ENCODE measurements at places on chromosomes 12 and 14. TPM values are rescaled to one million over a fixed set of nuclear protein-coding genes. Genes with fewer than 3 reads are reported as not detected.

GRCh38 chr12:108849660-108850059 is 7.7 kb downstream of the SSH1 start:
- DNase-seq: no peak

- DNase-seq: no peak
Measured at GRCh38 chr14:29643433-29644211, 284.0 kb downstream of the PRKD1 start.

DNA sequence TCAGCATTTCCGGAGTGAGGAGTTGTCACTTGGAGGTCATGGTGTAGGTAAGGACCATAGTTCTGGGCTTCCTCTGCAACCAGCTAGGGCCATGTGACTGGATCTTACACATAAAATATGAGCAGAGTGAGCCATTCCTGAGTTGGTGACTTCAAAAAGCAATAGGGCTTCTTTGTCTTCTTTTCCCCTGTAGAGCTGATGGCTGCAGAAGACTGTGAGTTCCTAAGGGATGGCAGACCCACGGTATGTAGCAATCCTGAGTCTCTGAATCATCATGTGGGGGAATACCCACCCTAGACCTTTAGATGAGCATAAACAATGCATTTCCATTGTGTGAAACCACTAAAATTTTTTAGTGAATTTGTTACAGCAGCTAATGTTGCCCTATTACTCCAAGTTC is 151.1 kb upstream of the TBX3 start:
- no peak for DNase-seq

GRCh38 chr12:121461048-121461447 is 61.1 kb downstream of the RNF34 start:
- no peak for DNase-seq

- no peak for DNase-seq
Measured at GRCh38 chr14:44989497-44990440, 27.8 kb downstream of the TOGARAM1 start.

- no peak for DNase-seq
Measured at GRCh38 chr12:33794954-33795353, 227.3 kb upstream of the ALG10 start.

GRCh38 chr12:124902916-124903315 is 11.5 kb downstream of the UBC start:
- no peak for DNase-seq

DNA sequence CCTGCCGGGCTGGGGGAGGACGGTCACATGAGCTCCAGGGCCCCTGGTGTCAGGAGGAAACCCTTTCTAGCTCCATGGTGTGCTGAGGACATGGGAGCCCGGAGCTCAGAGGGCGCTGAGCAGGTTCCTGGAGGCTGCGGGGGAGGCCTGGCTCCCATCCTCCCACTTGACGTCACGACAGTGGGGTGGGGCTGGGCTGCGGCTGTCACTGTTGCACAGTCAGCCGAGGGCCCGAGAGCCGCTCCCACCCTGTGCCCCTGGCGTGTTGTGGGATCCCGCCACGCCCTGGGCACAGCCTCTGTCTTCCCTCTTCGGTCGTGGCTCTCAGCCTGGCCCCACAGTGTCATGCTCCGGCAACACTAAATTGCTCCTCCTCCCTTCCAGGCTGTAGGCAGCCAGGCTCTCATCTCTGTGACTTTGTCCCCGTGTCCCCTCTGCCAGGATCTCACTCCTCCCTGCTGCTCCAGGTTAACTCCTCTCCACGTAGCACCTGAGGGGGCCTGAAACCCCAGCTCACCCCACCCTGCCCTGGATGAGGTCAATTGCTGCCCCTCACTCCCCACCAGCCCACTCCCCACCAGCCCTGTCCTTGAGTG is 33.0 kb downstream of the BEGAIN start:
- peak; percentile 88 for DNase-seq

DNA sequence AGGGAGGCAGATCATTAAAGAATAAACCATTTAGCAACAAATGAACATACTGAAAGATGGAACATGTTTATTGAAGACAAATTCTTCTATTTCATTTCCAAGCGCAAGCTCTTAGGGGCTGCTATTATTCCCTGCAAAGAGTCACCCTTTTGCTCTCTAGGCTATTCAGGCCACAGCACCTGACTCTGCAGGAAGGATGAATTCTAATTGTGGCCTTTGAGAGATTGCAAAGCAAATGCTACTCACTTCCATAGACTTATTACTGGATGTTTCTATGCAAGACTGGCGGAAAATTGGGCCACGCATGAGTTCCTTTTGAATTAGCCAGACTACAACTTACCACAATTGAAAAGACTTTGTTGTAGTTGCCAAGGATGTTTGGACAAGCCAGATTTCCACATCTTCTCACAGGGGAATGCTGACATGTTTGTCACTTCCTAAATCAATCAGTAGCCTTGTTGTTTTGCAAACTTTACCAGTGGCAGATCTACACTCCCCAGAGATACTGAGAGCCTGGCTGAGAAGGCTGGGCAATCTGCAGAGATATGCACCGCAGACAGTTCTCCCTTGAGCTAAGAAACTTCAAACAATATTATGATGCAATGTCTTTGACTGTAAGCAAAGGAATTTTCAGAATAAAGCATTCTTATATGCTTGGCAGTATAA is 334.3 kb upstream of the SYT1 start:
- DNase-seq: no peak

GRCh38 chr14:37254411-37254947 is 56.7 kb downstream of the MIPOL1 start:
- no peak for DNase-seq

DNA sequence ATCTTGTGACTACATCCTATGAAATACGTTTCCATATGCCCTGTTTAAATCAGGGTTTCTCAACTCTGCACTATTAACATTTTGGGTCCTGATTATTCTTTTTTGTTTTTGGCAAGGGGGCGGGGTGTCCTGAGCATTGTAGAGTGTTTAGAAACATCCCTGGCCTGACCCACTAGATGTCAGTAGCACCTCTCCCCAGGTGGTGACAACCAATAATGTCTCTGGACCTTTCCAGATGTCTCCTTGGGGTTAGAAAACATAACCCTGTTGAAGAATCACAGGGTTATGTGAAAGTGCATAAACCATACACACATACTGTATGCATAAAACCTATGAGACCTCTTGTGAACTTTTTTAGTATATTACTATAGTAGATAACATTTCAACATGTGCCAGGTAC is 1.4 kb downstream of the ACAD10 start:
- no peak for DNase-seq

- DNase-seq: no peak
Measured at GRCh38 chr12:104903648-104904423, 54.3 kb downstream of the SLC41A2 start.

- DNase-seq: no peak
Measured at GRCh38 chr14:59483363-59483762, 845 bp downstream of the L3HYPDH start.

DNA sequence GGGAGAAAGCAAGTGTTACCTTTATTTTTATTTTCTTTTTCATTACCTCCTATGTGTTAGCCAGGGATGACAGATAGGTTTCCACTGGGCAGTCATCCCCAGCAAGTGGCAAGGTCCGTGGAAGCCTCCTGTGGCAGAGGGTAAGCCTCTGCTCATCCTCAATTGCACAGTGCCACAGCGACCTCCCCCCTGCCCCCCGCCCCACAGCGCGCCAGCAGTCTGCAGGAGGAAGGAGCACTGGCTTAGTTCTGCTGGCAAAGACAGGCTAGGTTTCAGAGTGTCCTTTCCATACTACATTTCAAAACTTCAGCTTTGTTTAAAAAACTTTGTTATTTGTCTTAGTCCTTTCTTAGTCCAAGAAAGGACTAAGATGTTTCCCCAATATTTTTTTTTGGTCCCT is 194.7 kb downstream of the EXOC5 start:
- no peak for DNase-seq

GRCh38 chr12:12039897-12040296 is 30.8 kb upstream of the BCL2L14 start:
- DNase-seq: no peak

DNA sequence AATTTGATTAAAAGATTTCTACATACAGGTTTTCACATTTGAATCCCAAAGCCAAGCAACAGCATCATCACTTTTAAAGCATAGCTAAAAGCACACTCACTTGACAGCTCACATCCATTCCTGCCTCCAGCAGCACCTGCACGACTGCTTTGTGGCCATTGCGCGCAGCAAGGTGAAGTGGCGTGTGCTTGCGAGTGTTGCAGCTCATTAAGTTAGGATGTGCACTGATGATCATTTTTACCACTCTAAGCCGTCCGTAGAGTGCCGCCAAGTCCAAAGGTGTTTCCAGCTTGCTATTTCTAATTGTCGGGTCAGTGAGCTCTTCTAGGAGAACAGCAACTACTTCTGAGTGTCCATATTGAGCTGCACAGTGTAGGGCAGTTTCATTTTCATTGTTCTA is 158.8 kb downstream of the GARIN6 start:
- DNase-seq: no peak

- DNase-seq: no peak
Measured at GRCh38 chr12:56590237-56590830, 39.8 kb downstream of the BAZ2A start.

DNA sequence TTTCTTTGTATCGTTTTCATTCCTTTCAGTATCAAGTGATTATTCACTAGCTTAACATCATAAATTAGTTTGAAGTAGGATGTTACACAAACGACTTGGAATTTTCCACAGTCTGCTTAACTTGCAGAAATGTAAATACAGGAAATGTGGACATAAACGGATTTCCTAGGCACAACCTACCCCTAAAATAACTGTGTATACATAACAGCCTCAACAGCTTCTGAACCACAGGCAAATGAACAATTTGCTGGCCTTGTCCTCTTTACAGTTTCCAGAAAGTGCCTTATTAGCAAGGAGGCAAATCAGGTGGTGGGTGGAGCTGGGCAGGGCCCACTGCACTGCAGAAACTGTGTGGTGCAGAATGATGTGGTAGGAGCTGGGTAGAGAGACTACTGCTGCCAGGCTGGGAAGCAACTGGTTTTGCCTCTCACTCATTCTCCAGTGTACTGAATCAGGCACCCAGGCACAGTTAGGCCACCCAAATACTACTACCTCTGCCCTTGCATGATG is 14.1 kb downstream of the DRAM1 start:
- DNase-seq: peak; percentile 44

GRCh38 chr14:60095781-60096450 is 4.2 kb downstream of the PCNX4 start:
- no peak for DNase-seq

- no peak for DNase-seq
Measured at GRCh38 chr14:88196116-88196890, 126.8 kb downstream of the KCNK10 start.

DNA sequence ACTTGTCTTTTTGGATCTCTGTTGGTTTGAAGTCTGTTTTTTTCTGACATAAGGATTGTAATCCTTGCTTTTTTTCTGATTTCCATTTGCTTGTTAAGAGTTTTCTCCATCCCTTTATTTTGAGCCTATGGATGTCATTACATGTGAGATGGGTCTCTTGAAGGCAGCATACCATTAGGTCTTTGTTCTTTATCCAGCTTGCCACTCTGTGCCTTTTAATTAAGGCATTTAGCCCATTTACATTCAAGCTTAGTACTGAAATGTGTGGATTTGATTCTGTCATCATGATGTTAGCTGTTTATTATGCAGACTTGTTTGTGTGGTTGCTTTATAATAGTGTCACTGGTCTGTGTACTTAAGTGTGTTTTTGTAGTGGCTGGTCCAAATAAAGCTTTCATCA is 100.0 kb downstream of the CCDC91 start:
- DNase-seq: no peak

DNA sequence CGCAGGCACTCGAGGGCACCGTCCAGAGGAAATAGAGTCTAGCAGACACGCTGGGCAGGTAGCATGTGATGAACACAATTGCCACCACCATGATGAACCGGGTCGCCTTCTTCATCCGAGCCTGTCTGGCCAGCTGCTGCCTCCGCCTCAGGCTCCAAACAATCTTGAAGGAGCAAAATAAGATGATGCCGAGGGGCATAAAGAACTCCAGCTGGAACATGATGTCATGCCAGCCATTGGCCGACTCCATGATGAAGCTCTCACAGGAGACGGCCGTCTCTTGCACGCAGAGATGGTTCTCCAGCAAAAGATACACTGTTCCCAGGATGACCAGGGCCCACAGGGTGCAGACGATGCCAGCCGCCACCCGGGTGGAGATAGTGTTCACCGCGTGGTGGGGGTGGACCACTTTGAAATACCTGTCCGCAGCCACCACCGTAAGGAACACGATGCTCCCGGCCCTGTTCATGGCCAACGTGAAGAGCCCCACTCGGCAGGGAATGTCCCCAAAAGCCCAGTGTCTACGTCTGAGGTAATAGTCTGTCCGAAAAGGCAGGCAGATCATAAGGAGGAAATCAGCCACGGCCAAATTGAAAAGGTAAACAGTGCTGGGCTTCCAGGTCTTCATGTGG is 945 bp downstream of the HCAR1 start:
- DNase-seq: no peak

GRCh38 chr12:79997096-79997791 is 62.3 kb upstream of the PPP1R12A start:
- no peak for DNase-seq

GRCh38 chr12:101940400-101940950 is 63.1 kb downstream of the DRAM1 start:
- no peak for DNase-seq

DNA sequence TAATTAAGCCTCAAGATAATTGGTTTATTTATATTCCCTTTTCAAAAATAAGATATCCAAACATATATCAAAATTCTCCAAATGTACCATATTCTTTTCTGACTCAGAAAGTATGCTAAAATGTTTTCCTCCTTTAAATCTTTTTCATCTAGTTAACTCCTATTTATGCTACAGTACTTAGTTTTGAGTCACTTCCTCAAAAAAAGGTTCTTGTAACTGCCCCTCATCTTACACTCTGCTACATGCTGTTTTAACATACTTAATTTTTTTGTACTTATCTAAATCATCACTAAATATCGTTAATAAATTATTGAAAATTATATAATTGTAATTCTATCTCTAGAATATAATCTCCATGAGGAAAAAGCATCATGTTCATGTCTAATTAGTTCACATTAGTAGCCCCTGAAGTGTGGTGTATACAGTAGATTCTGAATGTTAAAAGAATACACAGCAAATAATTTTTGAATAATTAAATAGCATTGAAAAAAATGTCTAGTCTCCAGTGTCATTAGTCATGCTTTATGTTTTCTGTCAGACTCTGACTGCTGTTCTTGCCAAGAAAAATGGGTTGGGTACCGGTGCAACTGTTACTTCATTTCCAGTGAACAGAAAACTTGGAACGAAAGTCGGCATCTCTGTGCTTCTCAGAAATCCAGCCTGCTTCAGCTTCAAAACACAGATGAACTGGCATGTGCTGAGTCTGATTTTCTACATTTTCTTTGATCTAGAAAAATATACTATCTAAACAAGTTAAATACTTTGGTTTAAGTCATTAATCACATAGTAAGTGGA is 3.5 kb downstream of the KLRD1 start:
- no peak for DNase-seq

RFX4 gene
- 0.08 TPM for total RNA-seq

DENND5B gene
- 10.5 TPM for total RNA-seq

TAS2R50 gene
- total RNA-seq: 1.6 TPM

P2RX7 gene
- total RNA-seq: 0.46 TPM

MYF6 gene
- total RNA-seq: not detected
